NCI-H2107 (cell line): ENCODE measurements at places on chromosomes 3 and 15.
A peak's percentile ranks its signal among the peaks of the same experiment; 100 is the strongest.

DNA sequence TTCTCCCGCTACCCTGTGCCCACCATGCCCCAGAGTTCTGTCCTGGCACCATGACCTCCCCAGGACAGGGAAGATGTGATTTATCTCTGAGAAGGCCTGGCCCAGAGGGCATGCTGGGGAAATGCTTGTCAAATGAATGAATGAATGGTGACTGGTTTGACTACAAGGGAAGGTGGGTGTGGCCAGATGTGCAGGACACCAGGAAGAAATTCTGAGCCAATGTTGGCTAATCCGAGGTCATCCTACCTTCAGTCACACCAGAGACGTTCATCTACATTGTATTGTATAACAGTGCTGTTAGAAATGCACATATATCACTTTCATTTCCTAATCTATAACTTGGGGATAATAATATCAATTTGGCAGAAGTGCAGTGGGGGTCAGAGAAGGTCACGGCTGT lies 138.4 kb downstream of the FAM43A start:
- DNase-seq: no peak

GRCh38 chr3:58657036-58657520 lies 9.5 kb downstream of the FAM3D start:
- DNase-seq: no peak

DNA sequence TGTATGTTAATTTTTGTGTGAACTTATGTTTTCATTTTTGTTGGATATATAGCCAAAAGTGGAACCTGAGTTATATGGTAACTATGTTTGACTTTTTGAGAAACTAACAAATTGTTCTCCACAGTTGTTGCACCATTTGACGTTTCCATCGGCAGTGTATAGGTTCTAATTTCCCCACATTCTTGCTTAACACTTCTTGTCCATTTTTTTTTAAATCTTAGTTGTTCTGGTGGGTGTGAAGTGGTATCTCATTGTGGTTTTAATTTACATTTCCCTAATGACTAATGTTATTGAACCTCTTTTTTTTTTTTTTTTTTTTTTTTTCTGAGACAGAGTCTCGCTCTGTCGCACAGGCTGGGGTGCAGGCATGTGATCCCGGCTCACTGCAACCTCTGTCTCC lies 8.0 kb downstream of the NISCH start:
- DNase-seq: no peak

- peak; percentile 43 for DNase-seq
Observed at GRCh38 chr15:63121382-63122001, at the start of gene LACTB. TSS of gene LACTB (plus strand) at chr15:63121861. CDS start at chr15:63121872, 11 bp downstream.

- no peak for DNase-seq
Observed at GRCh38 chr3:117735481-117736101, 1026.0 kb downstream of the TUSC7 start.

GRCh38 chr15:70741677-70742293 lies 21.6 kb downstream of the UACA start:
- DNase-seq: no peak

DNA sequence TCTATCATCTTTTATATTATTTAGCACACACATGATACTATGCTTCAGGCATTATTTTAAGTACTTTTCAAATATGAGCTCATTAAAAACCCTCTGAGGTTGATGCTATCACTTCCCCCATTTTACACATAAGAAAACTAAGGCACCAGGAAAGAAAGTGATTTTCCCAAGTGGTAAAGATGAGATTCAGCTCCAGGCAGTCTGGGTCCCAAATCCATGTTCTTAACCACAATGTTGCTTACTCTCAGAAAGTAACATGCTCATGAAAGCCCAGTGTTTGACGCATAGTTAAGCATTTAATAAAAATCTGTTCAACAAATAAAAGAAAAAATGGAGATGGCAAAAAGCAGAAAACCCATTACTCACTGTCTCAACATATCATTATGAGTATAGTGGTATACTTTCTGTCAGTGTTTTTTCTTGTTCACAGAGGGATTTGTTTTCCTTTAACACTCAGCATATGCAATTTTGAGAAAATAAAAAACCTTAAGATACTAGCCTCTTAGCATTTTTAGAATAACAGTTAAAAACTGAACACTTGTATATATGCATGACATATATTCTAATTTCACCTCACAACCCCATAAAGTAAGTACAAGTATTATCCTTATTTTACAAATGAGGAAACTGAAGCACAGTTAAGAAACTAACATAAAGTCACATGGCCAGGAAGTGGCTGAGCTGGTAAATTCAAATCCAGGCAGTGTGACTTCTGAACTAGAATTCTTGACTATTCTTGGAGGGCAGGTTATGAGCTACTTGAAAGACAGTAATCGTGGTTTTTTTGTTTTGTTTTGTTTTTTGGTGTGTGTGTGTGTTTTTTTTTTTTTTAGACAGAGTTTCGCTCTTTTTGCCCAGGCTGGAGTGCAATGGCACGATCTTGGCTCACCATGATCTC lies 10.4 kb downstream of the PEAK1 start:
- DNase-seq: no peak

DNA sequence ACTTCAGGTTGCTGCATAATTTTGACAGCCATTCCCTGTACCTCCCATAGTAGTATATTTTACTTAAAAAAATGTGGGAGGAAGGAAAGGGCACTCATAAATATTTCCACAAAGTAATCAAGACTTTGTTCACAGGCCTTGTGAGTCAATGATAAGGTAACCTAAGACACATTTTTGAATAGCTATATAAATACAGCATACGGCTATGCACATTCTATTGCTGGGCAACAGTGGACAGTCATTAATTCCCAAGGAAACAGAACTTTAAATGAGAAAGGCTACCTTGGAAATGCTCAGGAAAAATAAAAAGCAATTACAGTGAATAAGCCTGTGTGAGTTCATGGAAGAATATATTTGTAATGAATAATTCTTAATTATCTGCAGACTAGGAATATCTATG lies 144.0 kb downstream of the CADM2 start:
- DNase-seq: no peak

GRCh38 chr3:58725326-58725853 lies 58.8 kb upstream of the FAM3D start:
- no peak for DNase-seq

GRCh38 chr15:47293466-47294162 lies 423.7 kb upstream of the SEMA6D start:
- DNase-seq: no peak

DNA sequence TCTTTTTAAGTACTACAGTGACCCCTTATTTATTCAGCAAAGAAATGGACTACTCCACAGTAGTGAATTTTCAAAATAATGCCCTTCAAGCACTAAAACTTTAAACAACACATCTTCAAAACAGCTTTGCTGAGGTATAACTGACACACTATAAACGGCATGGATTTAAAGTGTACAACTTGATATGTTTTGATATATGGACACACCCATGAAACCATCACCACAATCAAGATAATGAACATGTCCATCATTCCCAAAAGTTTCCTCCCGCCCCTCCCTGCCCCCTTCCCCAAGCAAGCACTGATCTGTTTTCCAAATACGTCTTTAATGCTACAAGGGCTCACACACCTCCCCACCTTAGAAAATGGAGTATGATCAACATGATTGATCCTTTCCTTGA lies 1.6 kb upstream of the FURIN start:
- DNase-seq: no peak

DNA sequence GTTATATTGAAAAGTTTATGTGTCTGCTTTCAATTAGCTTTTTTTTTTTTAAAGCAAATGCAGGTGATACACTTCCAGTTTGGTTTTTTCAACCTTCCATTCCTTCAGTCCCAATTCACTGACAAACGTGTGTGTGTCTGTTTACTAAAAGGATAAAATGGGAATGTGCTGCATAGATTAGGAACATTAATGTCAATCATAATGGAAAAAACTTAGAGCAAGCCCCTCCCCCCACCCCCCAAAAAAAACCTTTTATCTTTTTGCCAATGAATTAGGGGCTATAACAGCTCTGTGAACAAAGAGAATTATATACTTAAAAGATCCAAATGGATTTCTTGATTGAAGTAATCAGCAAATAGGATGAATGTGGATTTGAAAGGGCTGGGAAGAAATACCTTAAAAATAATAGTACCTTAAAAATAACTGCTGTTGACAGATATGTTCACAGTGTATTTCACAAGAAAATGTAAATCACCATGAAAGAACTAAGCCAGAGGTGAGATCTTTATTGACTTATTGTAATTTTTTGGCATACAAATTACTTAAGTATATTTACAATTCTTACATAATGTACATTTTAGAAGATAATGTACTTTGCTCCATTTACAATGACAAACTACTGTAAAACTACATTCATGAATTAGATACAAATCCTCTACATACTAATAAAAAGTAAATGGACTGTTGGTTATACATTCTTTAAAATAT lies 3.5 kb upstream of the XXYLT1 start:
- no peak for DNase-seq

- no peak for DNase-seq
Observed at GRCh38 chr3:121961283-121961682, 60.8 kb downstream of the ILDR1 start.

DNA sequence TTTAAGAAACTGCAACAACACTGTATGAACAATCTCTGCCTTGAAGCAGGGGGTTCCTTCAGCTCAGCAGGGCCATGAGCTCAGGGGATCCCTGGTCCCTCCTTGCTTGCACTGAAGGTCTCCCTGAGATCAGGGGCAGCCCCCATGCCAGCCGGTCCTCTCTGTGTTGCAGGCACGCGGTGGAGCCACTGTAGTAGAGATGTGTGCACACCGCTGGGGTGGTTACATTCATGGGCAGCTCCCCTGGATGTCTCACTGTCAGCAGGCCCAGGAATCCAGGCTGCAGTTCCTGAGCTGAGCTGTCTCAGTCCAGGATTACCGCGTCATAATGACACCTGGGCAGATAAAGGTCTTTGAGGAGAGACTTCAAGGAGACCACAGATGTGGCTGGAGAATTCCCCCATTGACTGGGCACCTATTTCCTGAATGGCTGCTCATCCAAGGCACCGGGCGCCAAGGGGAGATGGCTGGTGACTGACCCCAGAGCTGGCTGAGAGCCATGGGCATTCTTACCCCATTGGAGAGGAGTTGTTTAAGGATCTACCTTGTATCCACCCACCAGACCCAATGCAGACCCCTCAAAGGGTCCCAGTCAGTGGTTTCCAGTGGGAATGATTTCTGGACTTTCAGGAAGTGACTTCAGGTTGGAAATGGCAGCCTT lies 10.4 kb upstream of the KLF13 start:
- DNase-seq: no peak

DNA sequence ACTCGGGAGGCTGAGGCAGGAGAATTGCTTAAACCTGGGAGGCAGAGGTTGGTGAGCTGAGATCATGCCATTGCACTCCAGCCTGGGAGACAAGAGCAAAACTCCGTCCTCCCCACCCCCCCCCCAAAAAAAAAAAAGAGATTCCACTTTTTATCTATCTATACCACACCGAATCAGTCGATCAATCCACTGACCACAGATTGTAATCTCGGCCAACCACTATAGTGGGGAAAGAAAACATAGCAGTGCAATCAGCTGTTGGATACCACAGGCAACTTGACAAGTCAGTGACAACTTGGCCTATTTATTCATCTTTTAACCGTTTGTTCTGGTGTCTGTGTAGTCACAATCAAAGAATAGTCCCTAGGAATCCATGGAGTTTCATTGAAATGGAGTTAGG lies 299.2 kb downstream of the FHIT start:
- DNase-seq: no peak

DNA sequence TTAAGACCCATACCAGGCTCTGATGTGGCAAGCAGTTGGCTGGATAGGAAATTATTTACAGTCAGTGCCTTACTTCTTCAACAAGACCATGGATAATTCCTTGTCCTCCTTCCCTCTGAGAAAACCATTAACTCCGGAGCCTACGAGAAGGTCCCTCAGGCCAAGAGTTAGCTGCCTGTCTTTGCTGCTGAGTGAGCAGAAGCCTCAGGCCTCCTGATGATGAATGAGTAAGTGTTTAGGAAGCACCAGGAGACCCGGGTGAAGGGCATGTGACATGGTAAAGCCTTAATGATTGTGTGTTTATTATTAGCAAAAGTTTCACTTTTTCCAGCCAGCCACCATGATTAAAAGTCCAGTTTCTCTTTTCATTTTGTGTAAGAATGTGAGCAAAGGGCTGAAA lies 174.9 kb upstream of the TOPAZ1 start:
- no peak for DNase-seq

GRCh38 chr3:41196499-41197410 lies 2.5 kb upstream of the CTNNB1 start:
- DNase-seq: no peak

GRCh38 chr3:165526367-165526766 lies 310.9 kb downstream of the BCHE start:
- no peak for DNase-seq

- no peak for DNase-seq
Observed at GRCh38 chr3:127394031-127394430, 106.2 kb upstream of the PRR20G start.

DNA sequence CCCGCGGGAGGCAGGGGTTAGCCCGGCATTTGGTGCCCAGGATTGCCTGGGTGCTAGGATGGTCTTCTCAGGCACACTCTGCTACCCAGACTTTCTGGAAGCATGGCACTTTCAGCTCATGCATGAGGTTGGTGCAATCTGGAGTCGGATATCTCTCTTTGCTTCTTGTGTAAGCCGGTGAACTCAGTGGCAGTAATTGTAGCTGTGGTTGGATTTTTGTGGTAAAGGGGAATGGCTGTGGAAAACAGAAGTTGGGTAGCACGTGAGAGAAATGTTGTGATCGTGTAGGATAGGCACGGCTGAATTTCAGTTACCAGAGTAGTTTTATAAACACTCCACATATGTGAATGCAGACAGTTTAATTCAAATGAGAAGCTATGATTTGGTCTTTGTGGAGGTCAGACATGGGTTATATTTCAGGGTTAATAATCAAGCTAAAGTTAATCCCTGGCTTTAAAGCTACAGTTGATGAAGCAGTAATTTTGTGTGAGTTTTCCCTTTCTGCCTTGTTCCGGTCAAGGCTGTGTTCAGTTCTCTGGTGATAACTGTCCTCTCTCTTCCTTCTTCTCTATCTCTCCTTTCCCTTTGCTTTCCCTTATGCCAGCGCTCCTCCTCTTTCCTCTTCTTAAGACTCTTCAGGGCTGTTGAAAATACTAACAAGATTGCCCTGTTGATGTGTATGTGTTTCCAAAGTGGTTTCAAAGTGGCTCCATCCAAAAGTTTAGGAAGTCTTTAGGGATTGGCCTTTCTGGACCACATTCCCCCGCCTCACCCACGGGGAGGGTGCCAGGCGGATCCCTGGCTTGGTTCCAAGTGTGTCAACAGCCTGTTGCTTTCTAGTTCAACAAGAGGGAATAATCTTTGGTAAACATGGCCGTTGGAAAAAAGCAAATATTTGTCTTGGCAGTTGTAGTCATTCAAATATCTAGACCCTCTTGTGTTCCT lies 404.6 kb upstream of the C2CD4B start:
- DNase-seq: no peak

GRCh38 chr3:77055841-77056341 lies 16.0 kb downstream of the ROBO2 start:
- no peak for DNase-seq

GRCh38 chr3:126415661-126416591 lies 21.2 kb downstream of the CFAP100 start:
- DNase-seq: no peak

DNA sequence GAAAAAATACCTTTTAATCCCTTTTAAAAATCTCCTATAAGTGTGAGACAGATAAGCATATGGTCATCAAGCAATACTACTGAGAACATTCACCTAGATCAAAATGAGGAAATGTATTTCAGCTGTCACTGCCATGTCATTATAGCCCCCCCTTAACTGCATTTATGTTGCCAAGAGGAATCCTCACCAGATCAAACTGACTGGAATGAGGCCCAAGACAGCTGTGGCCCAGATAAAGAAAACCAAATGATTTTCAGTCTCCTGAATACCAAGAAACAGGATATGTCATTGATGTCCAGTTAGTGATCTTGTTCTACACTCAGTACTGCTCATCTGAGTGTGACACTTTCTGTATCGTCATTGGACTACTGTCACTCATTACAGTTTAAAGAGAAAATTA lies 35.1 kb upstream of the CPB1 start:
- DNase-seq: no peak
